ENCODE measurements at places on chromosomes 16 and 17.

- DNase-seq = no peak
Observed at GRCh38 chr16:81758376-81758775, 20.7 kb upstream of the PLCG2 start.

DNA sequence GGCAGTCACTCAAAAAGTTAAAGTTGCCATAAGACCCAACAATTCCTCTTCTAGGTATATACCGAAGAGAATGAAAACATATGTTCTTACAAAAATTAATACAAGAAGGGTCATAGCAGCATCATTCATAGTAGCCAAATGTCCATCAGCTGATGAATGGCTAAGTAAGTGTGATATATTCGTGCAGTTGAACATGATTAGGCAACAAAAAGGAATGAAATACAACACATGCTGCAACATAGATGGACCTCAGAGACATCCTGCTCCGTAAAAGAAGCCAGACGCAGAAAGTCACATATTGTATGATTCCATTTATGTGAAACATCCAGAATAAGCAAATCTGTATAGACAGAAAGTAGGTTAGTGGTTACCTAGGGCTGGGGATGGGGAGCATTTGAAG is 229.4 kb upstream of the CACNG5 start:
- DNase-seq = no peak

GRCh38 chr16:85798901-85799496 is 345 bp downstream of the EMC8 start:
- DNase-seq = no peak

DNA sequence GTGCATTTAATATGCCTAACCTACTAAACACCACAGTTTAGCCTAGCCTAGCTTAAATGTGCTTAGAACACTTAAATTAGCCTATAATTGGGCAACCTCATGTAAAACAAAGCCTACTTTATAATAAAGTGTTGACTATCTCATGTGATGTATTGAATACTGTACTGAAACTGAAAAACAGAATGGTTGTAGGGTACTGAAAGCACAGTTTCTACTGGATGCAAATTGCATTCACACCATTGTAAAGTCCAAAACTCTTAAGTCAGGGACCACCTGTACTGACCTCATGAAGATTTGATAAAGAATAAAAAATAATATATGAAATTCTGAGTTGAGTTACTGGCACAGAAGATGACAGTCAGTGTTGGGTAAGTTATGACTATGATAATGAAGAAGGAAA is 625.4 kb upstream of the SOX9 start:
- DNase-seq = no peak

DNA sequence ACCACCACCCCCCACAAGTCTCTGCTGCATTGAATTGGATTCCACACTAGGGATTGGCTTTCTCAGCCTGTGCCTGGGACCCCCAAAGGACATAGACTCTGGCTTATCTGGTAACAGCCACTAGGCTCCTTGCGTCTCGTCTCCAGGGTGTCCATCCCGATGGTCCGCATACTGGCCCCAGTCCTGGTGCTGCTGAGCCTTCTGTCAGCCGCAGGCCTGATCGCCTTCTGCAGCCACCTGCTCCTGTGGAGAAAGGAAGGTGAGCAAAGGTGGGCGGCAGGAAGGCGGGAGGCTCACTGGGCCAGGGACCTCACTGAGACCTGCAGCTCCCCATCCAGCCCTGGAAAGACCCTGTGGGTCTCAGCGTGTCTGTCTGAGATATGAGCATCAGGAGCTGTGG is 8.1 kb downstream of the CD300LG start:
- DNase-seq = no peak

GRCh38 chr16:4488499-4488967 is 12.3 kb downstream of the HMOX2 start:
- no peak for DNase-seq

GRCh38 chr16:84738255-84739038 is 38.6 kb downstream of the USP10 start:
- peak; percentile 47 for DNase-seq

GRCh38 chr17:81340607-81341515 is 45.8 kb upstream of the SLC38A10 start:
- DNase-seq = no peak

GRCh38 chr16:28105297-28105696 is 41.8 kb upstream of the GSG1L start:
- no peak for DNase-seq

DNA sequence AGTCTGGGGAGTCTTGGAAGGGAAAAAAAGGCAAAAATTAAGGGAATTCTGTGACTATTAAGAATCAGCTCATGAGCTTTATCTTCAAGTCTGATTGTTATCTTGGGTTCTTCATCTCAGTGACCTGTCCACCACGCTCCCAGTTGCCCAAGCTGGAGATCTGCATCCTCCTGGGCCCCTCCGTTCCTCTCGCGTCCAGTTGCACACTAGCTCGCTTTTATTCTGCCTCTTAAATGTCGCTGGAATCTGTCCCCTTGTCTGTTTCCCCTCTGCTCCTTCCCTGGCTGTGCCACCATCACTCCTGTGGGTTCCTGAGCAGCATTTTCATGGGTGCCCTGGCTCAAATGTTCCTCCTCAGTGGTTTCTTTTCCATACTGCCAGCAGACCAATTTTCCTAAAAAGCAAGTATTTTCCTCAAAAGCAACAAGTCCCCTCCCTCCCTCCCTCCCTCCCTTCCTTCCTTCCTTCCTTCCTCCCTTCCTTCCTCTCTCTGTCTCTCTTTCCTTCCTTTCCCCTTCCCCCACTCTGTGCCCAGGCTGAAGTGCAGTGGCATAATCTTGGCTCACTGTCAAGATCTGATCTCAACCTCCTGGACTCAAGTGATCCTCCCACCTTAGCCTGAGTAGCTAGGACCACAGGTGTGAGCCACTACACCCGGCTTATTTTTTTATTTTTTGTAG is 1.4 kb downstream of the ENDOV start:
- DNase-seq = no peak

DNA sequence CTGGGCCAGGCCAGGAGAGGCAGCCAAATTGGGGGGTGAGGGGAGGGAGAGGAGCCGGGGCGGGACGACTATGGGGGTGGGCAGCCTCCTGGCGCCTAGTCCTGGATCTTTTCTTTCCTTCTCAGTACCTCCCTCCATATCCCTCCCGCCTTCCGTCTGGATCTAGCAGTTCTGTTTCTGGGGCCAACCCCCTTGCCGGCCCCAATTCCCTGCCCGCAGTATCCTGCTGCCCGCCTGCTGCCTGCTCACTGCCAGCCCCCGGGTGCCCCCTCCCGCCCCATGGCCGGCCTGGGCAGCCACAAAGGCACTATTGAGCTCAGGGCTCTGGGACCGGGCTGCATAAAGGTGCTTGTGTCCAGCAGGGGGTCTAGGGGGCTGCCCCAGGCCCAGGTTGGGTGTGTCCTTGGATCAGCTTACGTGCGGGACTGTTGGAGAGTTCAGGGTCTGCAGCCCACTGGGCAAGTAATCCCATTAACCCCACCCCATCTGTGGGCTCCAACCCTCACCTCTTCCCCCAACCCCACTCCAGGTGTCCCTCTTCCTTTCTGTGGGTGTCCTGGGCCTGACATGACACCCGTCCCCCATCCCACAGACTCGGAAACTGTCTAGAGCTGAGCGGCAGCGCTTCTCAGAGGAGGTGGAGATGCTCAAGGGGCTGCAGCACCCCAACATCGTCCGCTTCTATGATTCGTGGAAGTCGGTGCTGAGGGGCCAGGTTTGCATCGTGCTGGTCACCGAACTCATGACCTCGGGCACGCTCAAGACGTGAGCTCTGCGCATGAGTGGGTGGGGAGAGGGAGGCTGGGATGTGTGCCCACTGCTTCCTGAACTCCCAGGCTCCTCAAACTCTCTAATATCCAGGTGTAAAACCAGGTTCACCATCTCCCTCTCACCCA is 2.0 kb downstream of the WNK4 start:
- no peak for DNase-seq

- no peak for DNase-seq
Observed at GRCh38 chr17:67458203-67458602, 81.1 kb downstream of the PITPNC1 start.

DNA sequence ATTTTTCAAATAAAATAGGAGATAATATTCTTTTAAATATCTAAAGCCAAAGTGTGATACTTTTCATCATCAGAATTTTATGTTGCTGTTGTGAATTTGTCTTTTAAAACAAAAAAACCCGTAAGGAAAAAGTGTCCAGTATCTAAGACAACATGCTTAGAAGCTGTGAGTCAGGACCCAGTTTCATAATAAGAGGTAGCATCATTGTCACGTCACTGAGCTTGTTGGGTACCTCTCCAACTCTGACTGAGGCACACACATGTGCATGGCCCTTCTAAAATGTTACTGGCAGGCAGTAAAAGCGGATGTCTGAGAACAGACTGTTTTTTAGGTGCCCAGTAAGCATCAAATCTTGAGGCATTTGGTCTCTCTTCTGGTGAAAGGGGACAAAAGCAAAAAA is 2.5 kb downstream of the CIAPIN1 start:
- DNase-seq = no peak

DNA sequence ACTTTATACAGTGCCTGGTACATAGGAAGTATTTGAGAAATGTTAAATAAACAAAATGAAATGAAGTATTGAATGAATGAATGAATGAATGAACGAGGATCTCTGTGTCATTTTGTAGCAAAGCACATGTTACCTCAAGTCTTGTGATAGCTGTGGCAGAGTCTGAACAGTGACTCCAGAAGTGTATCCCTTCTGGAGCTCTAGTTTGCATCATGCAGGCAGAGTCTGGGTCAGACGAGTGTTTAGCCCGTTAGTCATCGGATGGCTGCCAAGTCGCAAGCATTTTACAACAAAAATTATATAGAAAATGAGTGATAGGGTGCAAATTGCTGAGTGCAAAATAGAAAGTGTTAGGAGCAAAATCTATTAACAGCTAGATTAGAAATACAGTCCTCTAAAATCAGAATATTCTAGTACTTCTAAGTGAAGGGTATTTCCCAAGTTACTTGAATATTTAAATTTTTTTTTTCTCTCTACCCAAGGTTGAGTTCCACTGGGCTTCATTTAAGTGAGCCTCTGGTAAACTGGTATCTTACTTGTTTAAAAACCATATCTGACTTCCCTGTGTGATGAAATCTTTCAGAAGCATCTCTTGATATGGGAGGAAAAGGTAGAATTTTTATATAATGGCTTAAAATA is 113.3 kb downstream of the FTO start:
- DNase-seq = no peak

GRCh38 chr17:38563362-38564253 is 42.1 kb downstream of the SRCIN1 start:
- no peak for DNase-seq

DNA sequence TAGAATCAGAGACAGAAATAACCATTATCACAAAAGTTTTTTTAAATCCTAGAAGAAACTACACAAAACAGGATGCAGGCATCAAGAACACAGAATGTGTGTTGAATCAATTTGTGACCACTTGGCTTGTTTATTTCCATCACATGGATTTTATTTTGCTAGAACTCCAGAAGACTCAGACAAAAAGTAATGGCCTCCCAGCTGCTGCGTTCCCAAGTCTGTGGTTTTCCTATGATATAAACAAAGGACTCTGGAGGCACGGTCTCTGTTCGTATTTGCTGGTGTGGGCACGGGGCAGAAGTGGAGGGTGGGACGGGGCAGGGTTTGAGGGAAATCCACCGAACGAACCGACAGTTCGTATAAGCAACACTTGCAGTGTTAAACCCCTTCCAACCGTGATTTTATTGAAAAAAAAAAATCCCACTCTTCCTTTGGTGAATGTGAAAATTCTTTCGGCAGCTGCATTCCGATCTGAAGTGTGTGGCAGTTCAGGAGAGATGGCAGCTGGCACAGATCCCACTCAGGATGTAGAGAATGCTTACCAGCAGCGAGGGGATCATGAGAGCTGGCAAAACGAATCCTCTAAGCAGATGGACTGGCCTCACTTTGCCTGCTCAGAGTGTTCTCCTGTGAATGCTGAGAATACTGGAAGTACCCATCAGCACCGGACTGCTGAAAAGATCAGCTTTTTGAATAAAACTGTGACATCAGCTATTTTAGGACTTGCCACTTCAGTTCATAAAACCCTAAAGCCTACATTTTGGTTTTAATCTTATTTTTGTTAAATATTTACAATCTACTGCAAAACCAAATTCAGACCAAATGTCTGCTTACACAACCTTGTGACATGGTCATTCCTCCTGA is 165.2 kb downstream of the VPS53 start:
- DNase-seq = no peak

DNA sequence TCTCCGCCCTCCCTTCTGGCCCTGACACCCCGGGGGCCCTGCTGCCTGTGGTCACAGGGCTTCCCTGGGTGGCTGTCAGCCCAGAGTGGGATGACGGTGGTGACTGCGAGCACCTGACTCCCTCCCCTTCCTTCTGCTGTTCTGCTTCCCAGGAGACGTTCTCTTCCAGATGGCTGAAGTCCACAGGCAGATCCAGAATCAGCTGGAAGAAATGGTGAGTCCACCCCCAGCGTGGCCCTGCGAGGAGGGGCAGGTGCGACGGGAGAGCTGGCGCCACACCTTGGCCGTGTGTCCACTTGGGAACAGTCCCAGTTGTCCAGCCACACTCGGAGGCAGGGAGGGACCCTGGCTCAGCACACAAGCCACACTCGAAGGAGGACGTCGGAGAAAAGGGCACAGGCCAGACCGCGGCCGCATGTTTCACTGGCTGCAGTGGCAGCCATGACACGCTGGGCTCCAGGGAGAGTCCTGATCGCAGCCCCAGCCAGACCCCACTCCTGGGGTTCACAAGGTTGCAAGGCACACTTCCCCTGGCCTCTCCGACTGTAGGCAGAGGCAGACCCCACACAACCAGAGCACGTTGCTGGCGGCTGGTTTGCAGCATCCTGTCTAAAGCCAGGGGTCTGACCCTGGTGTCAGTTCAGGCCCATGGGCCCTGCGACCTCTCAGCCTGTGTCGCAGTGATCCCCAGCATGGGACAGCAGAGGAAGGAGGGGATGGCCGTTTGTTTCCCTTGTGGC is 49.9 kb downstream of the BAIAP2 start:
- DNase-seq = no peak

DNA sequence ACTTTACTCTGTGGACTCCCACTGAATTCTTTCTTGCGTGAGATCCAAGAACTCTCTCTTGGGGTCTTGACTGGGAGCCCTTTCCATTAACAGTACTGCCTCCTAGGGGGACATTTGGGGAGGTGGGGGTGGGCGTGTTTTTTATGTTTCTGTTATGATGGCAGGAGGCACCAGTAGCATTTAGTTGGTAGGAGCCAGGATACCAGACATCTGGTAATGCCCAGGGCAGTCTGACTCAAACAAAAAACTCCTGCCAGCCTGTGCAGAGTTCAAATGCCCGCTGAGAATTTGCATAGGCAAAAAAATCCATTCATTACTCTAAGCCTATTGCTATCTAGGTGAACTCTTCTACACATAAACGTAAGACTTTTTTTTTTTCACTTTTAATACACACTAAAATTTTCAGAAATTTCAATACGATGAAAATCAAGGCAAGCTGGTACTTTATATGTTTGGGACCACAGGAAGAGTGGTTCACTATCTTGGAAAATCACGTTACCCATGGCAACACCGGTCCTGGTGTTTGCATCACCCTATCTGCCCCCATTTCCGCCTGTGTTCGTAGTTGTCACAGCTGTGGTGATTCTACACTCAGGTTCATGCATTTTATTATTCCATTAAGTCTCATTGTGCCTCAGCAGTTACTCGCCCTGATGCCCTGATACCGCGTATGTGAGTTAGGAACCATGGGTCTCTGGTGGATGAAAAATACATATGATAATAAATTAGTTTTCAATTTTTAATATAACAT is 121.1 kb upstream of the XYLT1 start:
- DNase-seq = no peak

Data from stimulated activated CD4-positive, alpha-beta T cell treated with anti-CD3 and anti-CD28 coated beads, Interleukin-1b, Interleukin-23, amount 100 ng/mL, for 1 hour (primary cell).